Motor neuron (in vitro differentiated cells): ENCODE measurements at places on chromosomes 6 and 20. TPM values are rescaled to one million over a fixed set of nuclear protein-coding genes. Genes with fewer than 3 reads are reported as not detected.

- no peak for ATAC-seq
These were observed 1.5 kb downstream of the APCDD1L start for GRCh38 chr20:58513580-58514285.

- no peak for ATAC-seq
These were observed 66.4 kb upstream of the FABP7 start for GRCh38 chr6:122713138-122713537.

- ATAC-seq, result no peak
These were observed 306.3 kb upstream of the IRAK1BP1 start for GRCh38 chr6:78561015-78561414.

DNA sequence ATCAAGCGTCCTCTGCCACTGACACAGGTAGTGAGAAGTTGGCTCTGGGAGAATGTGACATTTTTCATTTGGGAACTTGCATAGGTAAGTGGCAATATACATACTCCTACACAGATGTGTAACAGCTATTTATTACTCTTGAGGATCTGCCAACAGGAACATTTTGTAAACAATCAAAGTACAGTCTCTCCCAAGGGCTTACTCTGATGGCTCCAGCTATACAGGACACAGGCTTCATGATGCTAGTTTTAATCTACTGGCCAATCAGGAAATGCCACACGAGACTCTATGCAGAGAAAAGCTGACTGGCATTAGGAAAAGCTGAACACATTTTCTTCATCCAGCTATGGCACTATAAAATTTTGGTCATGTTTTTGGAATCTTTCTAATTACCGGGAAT is 57.8 kb downstream of the POPDC3 start:
- ATAC-seq, result no peak

DNA sequence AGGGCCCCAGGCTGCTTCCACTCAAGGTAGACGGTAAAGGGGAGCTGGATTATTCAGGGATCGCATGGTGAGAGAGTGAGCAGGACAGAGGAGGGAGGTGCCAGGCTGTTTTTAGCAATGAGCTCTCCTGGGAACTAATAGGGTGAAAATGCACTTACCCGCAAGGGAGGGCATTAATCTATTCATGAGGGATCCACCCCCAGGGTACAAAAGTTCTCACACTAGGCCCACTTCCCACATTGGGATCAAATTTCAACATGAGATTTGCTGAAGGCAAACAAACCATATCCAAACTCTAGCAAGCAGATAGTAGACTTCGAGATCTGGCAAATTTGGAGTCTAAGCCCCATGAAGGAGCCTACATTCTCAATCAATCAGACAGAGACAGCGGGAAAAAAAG is 408.6 kb downstream of the RNF144B start:
- ATAC-seq, result no peak

- ATAC-seq, result peak; percentile 89
These were observed 96.5 kb downstream of the HFE start for GRCh38 chr6:26183581-26184366.

- ATAC-seq, result no peak
These were observed 197.7 kb downstream of the BCAS1 start for GRCh38 chr20:53872561-53873229.

GRCh38 chr6:43956478-43956877 is 170.8 kb downstream of the MRPL14 start:
- ATAC-seq, result no peak

GRCh38 chr6:29608131-29608530 is 23.2 kb downstream of the OR2H2 start:
- ATAC-seq, result no peak

DNA sequence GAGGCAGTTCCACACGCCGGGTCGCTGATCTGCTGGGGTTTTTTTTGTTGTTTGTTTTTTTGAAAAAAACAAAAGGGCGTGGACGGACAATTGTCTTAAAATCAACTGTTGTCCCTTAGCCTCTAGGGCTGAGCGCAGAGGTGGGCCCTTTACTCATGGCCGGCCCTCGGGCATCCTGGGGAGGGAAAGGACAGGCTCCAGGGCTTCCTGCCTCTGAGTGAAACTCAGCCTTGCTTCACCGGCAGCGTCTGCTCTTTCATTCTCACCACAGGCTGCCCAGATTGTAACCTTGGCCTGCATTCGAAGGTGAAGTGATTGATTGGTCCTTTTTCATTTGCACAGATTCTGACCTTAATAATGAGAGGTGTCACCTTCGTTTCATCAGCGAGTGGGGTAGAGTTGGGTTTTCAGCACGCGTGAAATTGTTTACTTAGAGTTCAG is 797 bp downstream of the SMIM13 start:
- peak; percentile 14 for ATAC-seq

GRCh38 chr6:42042108-42042507 is 8.2 kb upstream of the TAF8 start:
- ATAC-seq, result no peak

- peak; percentile 96 for ATAC-seq
These were observed 79.5 kb downstream of the ATP9A start for GRCh38 chr20:51688600-51689244.

GRCh38 chr20:35434085-35435005 is 3.7 kb downstream of the GDF5 start:
- no peak for ATAC-seq

DNA sequence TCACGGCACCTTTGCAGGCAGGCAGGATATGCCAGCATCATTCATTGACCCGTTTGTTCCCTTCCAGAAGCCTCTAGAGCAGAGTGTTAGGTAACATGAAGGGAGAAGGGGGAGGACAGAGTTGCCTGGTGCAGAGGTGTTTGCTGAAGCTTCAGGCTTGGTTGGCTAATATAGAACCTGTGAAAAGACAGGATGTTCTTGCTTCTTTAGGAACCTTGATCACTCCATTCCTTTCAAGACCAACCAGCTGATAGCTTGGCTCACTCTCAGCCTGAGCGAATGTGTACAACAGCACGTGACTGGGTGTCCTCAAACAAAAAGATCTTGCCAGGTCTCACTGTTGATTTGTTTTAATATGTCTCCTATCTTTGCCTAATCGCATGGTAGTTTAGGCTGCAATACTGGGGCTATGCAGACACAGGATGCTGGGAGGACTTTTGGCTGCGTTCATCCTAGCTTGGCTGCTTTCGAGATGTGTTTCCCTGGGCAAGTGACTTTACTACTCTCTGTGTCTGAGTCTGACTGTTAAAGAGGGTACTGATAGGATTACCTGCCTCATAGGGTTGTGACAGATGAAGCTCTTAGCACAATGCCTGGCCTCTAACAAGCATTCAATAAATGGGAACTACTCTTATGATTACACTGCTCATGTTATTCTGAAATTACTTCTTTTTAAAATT is 16.0 kb downstream of the SHLD1 start:
- ATAC-seq, result no peak

DNA sequence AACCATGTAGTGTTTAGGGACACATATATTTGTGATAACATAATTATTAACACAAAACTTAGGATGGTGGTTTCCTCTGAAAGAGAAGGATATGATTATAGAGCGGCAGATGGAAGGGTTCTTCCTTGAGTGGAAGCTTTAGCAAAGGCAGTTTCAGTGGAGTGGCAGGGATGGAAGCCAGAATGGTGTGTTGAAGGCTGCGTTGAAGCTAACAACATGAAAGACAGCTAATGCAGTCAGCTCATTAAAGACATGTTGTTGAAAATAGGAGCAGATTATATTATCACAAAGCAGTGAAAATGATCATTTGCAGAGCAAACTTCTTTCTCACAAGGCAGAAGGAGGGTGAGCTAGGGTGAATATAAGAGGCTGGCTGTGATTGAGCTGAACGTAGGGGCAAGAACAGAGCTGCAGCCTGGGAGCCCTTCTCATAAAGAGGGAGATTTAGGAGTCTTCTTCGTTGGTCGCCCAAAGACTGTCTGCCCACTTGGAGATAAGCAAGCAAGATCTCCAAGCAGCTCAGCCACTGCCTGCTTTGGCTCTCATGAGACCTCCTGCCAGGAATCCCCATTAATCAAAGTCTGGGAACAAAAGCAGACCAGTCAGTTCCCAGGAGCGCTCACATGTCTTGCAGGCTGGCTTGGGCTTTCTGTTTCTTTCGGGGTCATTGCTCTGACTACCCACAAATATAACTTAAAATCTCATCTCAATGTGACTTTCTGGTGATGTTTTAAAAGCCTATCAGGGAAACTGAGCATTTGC is 2.6 kb upstream of the ANKRD6 start:
- peak; percentile 46 for ATAC-seq

GRCh38 chr20:58523971-58524315 is 8.7 kb upstream of the APCDD1L start:
- ATAC-seq, result no peak

GRCh38 chr6:95352064-95352795 is 225.1 kb upstream of the MANEA start:
- ATAC-seq, result no peak

DNA sequence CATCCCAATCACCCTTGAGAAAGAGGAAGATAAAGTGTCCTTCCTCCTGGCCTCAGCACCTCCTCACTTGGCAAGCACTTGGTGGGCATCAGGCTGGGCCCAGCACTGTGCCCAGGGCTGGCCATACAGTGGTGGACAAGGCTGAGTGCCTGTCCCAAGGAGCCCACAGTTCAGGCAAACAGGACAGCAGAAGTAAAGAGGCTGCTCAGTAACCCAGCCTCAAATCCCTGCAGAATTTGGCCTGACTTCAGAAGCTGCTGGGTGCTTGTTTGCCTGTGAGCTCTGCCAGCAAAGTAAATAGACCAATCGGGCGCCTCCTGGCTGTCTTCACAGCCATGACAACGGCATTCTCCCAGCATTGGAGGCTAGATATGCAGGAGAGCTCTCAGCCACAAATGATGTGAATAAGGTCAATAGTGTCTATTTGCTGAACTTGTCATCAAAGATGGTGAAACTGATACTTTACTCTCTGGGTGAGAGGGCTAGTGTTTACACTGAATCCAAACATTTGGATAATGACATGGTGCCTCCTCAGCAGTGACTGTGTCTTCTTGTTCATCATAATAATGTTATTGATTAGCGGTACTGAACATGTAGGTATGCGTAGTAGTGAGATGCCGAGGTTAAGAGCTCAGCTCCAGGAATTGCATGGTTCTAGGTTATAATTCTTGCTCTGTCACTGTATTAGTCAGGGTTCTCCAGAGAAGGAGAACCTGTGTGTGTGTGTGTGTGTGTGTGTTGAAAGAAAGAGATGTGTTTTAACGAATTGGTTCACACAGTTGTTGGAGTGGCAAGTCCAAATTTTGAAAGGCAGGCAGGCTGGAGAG is 36.9 kb upstream of the FANCE start:
- ATAC-seq, result peak; percentile 87

DNA sequence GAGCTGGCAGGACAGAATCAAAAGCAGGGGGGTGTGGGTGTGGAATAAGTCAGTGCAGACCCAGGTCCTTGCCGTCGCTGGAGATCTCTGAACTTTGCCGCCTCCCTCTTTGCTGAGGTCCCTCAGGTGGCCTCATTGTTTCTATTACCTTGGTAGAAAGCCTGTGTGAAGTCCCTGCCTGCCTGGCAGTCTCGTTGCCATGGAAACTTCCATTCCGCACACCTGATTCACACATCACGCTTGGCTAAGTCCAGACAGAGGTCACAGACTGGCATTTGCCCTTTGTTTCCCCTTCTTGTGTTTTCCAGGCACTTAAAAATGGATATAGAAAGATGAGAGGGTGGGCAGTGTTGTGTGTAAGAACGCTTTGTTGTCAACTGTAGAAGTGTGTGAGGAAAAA is 260.6 kb downstream of the PRL start:
- ATAC-seq, result peak; percentile 74

The DNPH1 gene
- total RNA-seq, result 73.6 and 86.3 TPM in 2 replicates

The NRSN1 gene
- 5.2 and 8.0 TPM in 2 replicates for total RNA-seq

The COL11A2 gene
- total RNA-seq, result 1.7 and 3.5 TPM in 2 replicates

The DYNLT2 gene
- 3.4 and 3.6 TPM in 2 replicates for total RNA-seq

The MEI4 gene
- 0.05 and 0.06 TPM in 2 replicates for total RNA-seq

The KHDRBS2 gene
- total RNA-seq, result not detected in 2 replicates

The HLA-DRA gene
- total RNA-seq, result not detected in 2 replicates

The MLN gene
- not detected in 2 replicates for total RNA-seq

The FHL5 gene
- total RNA-seq, result 0.14 TPM in 1 of 2 replicates, not detected in the other

The TNNC2 gene
- not detected in 2 replicates for total RNA-seq

The EPHA7 gene
- 70.4 and 71.0 TPM in 2 replicates for total RNA-seq

The MRPL14 gene
- total RNA-seq, result 35.4 and 41.3 TPM in 2 replicates

The L3MBTL1 gene
- total RNA-seq, result 12.2 and 12.5 TPM in 2 replicates

The ANKRD6 gene
- total RNA-seq, result 46.9 and 47.0 TPM in 2 replicates
